C1 segment of cervical spinal cord (tissue), 14 donors: ENCODE measurements at places on chromosomes 3 and 15.

DNA sequence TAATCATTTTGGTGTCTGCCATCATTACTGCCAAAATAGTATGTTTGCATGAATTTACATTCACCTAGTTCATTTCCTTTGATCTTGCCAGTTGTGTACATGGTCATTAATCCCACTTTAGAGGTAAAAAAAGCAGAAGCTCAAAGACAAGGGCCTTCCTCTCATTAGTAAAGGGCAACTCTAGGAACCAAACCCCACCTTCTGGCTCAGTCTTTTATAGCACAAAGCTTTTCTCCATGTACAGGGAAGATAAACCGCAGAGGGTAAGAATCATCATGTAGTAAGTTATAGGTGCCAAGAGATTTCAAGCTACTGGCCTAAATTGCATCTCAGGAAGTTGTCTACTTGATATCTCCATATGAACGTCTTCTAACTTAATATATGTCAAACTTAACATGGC, 19.3 kb upstream of the SPG21 start:
- DNase-seq, result no peak

DNA sequence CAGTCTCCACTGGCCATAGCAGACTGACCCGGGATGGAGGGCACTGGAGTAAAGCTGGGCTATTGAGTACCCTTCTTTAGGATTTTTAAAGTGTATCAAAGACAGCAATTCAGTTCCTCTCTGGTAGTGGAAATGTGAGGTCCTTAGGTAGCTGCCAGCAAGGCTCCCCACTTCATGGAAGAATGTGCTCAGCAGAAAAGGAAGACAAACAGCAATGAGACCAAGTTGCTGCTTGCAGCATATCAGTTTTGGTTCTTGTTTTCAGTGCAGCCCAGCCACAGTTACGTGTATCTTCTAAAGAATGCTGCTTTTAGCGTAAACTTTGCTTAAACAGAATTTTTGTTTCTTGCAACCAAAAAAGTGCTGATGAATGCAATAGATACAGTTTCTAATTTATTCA, 374.0 kb upstream of the CBLB start:
- DNase-seq, result no peak

- no peak for DNase-seq
Observed at GRCh38 chr3:97235179-97235578, 420.8 kb downstream of the EPHA6 start.

DNA sequence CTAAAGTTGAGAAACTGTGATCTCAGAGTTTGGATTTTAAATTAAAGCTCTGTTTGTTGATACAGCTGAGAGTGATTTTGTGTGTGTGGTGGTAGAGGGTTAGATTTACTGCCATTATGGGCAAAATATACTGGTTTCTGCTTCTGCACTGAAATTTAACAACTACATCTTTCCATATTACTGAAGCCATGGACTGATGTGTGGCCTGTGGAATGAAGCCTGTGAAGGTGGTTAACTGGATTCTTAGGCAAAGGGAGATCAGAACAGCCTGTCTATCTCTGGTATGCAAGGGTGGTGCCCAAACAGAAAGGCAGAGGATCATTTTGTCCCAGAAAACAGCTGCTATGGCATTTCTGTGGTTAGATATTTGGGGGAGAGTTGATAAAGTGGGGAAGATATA, 297.3 kb upstream of the THBS1 start:
- no peak for DNase-seq

DNA sequence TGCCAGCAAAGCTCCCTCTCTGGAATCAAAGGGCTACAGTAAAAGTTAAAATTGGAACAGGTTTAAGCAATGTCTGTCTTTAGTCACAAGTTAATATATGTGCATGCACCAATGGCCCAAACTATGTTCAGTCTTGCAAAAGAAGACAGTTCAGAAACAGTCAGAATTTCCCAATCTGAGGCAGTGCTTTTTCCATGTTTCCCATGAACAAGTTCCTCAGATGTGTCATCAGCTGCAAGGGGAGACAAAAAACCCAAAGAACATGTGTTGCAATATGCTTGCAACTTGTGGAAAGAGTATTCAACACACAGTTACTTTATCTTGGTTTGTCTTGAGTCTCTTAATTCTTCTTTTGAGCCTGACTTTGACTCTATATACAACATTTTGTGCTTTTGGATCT, 148.4 kb downstream of the USP13 start:
- no peak for DNase-seq

DNA sequence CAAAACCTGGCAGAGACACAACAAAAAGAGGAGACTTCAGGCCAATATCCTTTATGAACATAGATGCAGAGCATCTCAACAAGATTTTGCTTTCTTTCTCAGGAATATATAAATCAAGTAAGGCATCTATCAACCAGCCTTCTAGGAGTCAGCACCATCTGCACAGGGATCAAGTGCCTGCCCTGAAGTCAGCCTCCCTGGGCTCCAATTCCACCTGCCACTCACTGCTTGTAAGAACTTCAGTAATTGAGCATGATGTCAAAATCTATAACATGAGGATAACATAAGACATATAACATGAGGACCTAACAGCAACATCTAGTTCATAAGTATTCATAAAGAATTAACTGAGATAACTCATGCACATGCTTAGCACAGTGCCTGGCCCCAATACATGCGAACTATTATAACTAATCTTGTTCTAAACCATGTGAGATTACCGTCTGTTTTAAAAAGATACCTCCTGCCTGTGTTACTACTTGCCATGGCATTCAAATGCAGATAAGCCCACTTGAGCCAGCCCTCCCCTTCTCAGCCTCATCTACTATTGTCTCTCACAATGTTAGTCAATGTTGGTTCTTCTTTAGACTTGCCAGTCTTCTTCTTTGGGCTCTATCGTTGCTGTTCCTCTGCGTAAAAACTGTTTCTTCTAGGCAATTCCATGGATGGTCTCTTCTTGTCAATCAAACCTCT, 91.6 kb downstream of the PLD1 start:
- DNase-seq, result no peak
